ENCODE measurements at places on chromosomes 16 and 17. TPM values are rescaled to one million over a fixed set of nuclear protein-coding genes. Genes with fewer than 3 reads are reported as not detected.

DNA sequence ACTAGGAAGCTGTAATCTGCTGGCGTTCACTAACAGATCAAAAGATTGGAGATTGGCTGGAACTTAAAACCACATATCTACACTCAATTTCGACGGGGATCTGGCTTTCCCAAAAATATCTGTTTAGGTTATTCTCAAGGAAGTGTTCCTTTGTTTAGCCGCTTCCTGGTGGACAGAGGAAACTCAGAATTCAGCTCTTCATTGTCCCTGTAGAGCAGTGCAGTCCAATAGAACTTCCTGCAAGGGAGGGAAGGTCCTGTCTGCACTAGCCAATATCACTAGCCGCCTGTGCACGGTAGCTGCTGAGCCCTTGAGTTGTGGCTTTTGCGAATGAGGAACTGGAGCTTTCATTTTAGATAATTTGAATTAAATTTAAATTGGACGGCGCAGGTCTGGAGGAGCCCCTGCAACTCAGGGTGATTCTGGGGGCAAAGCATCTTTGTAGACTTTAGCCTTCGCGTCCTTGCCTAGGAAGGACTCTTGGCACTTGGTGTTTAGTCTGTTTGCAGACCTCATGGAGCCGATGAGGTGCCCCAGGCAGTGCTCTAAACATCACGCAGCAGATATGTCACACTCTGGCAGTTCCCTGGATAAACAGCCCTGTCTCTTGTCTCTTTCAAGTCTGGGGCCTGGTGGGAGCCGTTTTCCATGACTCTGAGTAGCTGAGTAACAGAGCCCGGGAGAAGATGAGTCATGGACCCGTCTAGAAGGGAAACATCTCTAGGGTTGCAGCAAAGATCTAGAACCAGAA lies 122.2 kb downstream of the CCDC182 start:
- no peaks in the 10 kb centered on the region for H3K36me3 ChIP-seq
- no peak for DNase-seq
- H3K27me3 ChIP-seq = no peaks in the 10 kb centered on the region
- H3K4me3 ChIP-seq = no peak overlapping the region
- H3K4me1 ChIP-seq = no peaks in the 10 kb centered on the region

GRCh38 chr17:40499551-40500189 lies 1.8 kb downstream of the TNS4 start:
- no peaks in the 10 kb centered on the region for H3K27me3 ChIP-seq
- no peaks in the 10 kb centered on the region for H3K36me3 ChIP-seq
- peak; percentile 43 for DNase-seq
- H3K4me3 ChIP-seq = no peak overlapping the region
- no peaks in the 10 kb centered on the region for H3K4me1 ChIP-seq
- H3K27ac ChIP-seq = peak overlapping the region; percentile 48

DNA sequence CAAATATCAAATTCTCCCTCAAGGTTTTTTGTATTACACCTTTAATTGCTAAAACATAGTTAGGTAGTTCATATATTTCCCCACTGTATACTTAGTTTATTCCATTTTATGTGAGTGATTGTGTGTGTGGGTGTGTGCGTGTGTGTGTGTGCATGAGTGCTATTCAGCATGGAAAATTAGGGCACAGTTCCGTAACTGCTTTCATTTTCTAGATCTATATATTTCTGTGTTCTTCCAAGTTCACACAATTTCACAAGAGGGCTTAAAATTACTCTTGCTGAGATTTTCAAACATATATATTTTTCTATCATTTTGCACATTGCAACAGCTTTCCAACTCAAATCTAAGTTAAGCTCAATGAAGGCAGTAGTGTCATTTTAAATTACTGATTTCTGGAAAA lies 782.9 kb upstream of the SOX9 start:
- H3K36me3 ChIP-seq = no peaks in the 10 kb centered on the region
- no peak overlapping the region for H3K4me3 ChIP-seq
- H3K4me1 ChIP-seq = no peaks in the 10 kb centered on the region

Gene MSLN
- 0.08 TPM for total RNA-seq

DNA sequence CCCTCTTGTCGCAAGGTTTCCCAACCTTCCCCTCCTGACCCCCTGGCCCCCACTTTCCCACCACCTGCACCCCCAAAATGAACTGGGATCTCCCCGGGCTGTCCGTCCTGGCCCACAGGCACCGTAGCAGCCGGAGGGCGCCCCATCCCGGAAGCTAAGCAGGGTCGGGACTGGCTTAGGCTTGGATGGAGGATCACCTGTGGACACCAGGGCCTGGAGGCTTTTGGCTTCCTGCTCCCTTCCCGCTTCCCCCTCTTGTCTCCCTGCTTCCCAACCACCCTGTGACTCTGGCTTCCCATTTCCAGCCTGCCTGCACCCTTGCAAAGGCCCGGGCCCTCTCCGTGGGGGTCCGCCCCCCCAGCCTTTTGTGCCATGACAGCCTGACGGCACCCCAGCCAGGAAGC lies 2291.3 kb downstream of the TP53TG3F start:
- no peaks in the 10 kb centered on the region for H3K27me3 ChIP-seq
- no peak overlapping the region for H3K4me3 ChIP-seq
- H3K27ac ChIP-seq = no peak overlapping the region
- no peaks in the 10 kb centered on the region for H3K36me3 ChIP-seq
- DNase-seq = no peak

Gene GPRC5C
- total RNA-seq = 34.2 TPM

DNA sequence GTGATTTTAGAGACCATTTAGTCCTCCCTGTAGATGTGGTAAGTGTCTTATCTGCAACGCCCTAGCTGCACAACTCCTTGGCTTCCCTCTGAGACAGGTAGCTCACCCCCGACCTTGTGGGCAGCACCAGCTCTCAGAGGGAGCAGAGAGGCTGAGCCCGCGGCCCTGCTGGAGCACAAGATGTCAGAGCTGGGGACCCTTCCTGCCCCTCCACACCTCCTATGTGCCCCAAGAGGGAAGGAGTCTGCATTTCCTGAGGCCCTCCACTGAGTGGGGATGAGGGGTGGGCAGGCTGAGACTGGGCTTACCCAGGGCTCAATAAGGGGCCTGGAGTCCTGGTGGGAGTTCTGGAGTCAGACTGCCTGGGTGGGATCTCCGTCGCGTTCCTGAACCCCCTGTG lies 12.2 kb upstream of the ADGRG1 start:
- no peaks in the 10 kb centered on the region for H3K4me1 ChIP-seq
- no peak overlapping the region for H3K4me3 ChIP-seq
- no peaks in the 10 kb centered on the region for H3K36me3 ChIP-seq

DNA sequence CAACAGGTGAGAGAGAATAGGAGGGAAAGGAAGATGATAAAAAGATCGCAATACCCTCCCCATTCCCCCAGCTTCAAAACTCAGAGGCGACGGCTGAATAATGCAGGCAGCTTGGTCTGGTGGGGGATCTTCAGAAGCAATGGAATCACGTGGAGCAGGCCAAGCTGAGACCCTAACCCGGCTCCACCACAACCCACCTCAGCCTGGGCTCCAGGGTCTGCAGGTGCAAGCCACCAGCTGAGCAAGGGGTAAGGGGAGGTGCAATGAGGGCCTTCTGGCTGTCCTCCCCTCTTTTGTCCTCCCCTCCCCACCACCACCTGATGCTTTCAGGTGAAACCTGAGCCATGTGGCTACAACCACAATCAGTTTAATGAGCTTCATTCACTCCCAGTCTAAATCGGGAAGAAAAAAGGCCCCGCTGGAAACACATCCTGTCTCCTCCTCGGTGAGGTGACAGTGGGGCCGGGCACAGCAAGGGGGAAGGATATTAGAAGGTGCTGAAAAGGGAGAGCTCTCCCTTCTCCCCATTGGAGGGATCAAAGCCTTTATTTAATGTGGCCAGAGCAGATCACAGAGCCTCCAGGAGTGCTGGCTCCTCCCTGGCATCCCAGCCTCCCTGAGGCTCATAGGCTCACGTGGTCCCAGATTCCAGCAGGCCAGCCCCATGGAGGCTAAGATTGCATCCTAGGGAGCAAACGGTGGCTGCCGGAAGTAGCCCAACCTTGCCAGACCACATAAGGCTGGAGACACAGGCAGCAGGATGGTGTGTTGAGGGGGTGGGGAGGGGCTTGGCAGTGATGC lies 261.0 kb downstream of the SOX9 start:
- DNase-seq = no peak
- H3K4me1 ChIP-seq = no peaks in the 10 kb centered on the region
- no peaks in the 10 kb centered on the region for H3K36me3 ChIP-seq
- no peak overlapping the region for H3K27ac ChIP-seq
- H3K27me3 ChIP-seq = no peaks in the 10 kb centered on the region

Gene CENPX
- 40.6 TPM for total RNA-seq

Gene SLC35G6
- total RNA-seq = not detected

Gene SKAP1
- total RNA-seq = 7.2 TPM

Gene RMI2
- total RNA-seq = 8.5 TPM

Gene SNN
- 6.2 TPM for total RNA-seq

- peaks cover 7% of the 10 kb centered on the region for H3K27me3 ChIP-seq
- H3K4me1 ChIP-seq = no peaks in the 10 kb centered on the region
- no peak overlapping the region for H3K27ac ChIP-seq
- no peaks in the 10 kb centered on the region for H3K36me3 ChIP-seq
Measured at GRCh38 chr16:700684-701584, 4.7 kb downstream of the FBXL16 start.

DNA sequence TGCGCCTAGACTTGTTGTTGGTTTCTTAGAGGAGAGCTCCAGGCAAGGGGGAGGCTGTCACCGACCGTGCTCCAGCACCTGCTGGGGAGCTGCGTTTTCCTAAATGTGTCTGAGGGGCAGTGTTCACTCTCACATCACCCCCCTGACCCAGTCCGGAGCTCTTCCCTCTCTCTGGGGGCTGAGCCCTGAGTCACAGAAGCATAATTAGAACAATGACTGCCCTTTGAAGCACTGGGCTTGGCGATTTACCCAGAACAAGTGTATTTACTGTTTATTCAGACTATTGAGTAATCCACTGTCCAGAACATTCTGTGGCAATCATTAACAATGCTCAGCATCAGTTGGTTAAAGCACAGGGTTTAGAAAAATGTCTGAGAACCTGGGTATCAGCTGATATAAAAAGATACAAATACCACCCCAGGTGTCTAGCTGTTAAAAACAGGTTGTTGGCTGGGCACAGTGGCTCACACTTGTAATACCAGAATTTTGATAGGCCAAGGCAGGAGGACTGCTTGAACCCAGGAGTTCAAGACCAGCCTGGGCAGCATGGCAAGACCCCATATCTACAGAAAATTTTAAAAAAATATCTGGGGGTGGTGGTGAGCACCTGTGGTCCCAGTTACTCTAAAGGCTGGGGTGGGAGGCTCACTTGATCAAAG lies 8.1 kb downstream of the CES4A start:
- H3K4me1 ChIP-seq = peaks cover 21% of the 10 kb centered on the region
- peak overlapping the region; percentile 85 for H3K27ac ChIP-seq
- H3K4me3 ChIP-seq = no peak overlapping the region
- no peaks in the 10 kb centered on the region for H3K36me3 ChIP-seq
- no peaks in the 10 kb centered on the region for H3K27me3 ChIP-seq

Gene SSTR5
- total RNA-seq = not detected

Gene RUSF1
- 73.1 TPM for total RNA-seq

Gene SEZ6L2
- total RNA-seq = 0.37 TPM

DNA sequence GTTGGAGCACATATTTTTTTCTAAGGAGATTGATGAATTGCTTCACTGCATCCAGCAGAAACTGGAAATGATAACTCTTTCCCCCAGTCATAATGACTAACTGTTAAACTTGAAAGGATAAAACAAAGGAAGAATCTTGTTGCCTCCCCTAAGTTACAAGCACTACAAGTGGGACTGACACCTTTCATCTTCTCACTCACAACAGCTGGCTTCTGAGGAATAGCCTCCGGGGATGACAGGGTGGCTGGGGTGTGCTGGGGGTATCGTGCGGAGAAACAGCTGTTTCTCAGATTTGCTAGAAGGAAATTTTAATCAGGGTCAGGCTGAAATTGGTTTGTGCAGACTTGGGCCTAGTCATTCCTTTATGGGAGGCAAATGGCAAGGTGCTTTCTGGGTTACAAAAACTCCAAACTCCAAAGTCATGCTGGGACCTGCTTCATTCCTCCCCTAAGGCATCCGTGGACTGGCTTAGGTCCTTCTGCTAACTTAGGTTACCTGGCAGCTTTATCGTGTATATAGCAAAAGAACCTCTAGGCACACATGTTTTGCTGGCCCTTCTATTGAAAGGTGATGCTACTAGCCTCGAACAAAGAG lies 557.2 kb downstream of the TOX3 start:
- H3K27me3 ChIP-seq = peaks cover 2% of the 10 kb centered on the region
- H3K4me3 ChIP-seq = no peak overlapping the region
- no peaks in the 10 kb centered on the region for H3K36me3 ChIP-seq
- no peak for DNase-seq
- H3K4me1 ChIP-seq = no peaks in the 10 kb centered on the region

DNA sequence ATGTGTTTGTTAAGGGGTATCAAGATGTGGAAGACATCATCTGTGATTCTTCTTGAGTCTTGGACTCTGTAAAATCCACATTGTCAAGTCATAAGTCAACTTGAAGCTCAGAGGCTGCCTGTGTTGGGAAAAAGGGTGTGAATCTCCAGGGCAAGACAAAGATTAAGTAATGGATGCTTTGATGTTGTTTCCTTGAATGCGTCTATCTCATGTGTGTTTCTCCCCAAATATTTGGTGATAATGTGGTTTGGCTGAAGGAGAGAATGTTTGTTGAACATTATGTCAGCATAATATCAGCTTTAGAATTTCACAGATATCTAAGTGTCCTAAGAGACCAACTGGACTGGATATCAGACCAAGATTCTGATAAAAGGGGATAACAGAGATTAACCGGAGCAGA lies 24.1 kb upstream of the KCNJ16 start:
- DNase-seq = no peak
- no peaks in the 10 kb centered on the region for H3K4me1 ChIP-seq
- H3K36me3 ChIP-seq = no peaks in the 10 kb centered on the region
- peaks cover 3% of the 10 kb centered on the region for H3K27me3 ChIP-seq

DNA sequence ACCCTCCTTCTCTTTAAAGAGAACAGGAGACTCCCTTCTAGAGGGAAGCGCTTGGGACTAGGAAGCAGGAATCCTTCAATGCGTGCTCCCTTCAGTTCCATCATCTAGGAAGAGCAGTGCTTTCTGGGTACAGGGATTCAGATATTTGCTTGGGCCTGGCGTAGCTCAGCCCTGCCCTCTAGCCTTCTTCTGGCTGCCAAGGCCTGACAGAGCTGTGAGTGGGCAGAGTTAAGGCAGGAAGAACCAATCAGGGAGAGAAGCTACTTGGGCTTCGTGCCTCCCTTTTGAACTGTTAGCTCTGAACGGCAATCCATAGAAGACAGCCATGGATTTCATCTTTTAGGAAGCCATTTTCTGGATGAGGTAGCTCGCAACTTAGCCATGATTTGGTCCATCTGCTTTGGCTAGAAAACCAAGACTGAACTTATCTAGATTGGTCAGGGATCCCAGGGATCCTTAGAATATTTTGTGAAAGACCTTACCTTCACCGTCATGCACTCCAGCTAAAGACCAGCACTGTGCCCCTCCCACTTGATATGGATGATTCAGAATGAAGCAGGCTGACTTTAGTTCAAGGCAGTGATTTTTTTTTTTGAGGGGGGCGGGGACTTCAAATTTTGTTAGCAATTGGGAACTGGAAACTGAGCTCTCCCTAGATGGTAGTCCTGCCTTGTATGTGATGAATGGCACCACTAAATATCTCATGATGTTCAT lies 2.5 kb upstream of the CORO6 start:
- H3K4me3 ChIP-seq = no peak overlapping the region
- no peak for DNase-seq
- H3K27me3 ChIP-seq = no peaks in the 10 kb centered on the region
- no peaks in the 10 kb centered on the region for H3K36me3 ChIP-seq

Gene ZPBP2
- not detected for total RNA-seq

Gene CCL8
- not detected for total RNA-seq

GRCh38 chr17:4838309-4838785 lies 5.2 kb downstream of the MINK1 start:
- H3K36me3 ChIP-seq = no peaks in the 10 kb centered on the region
- no peak overlapping the region for H3K4me3 ChIP-seq
- no peak for DNase-seq
- no peak overlapping the region for H3K27ac ChIP-seq

Gene STAT3
- total RNA-seq = 301 TPM
